ENCODE measurements at places on chromosomes 16 and 17.

DNA sequence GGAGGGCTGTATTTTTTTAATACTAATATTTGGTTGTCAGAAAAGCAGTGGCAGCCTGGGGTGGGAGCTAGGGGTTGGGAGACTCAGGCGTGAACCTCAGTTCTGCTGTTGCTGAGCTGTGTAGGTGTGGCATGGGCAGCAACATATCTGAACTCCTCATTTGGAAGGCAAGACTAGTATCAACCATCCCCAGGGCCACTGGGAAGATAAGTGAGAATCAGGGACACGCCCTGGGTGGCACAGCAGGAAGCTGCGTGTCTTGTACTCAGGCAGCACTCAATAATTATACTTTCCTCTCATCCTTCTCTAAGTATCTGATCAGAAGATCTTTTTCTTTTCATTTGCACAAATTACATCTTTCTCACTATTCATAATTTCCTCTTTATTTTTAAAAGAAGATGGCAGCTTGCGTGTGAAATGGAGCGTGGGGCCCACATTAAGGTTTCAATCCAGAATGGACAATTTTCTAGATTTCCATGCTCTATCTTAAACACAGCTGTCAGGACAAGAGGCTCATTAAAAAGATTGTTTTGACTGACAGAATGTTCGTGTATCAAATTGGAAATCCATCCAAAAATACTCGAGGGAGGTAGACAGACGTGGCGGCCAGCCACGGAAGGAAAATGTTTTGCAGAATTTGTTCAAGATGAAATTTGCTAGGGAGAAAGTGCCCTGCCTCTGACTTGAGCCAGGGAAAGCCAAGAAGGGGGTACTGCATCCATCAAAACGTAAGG lies 121.1 kb downstream of the CPPED1 start:
- no peak for DNase-seq

DNA sequence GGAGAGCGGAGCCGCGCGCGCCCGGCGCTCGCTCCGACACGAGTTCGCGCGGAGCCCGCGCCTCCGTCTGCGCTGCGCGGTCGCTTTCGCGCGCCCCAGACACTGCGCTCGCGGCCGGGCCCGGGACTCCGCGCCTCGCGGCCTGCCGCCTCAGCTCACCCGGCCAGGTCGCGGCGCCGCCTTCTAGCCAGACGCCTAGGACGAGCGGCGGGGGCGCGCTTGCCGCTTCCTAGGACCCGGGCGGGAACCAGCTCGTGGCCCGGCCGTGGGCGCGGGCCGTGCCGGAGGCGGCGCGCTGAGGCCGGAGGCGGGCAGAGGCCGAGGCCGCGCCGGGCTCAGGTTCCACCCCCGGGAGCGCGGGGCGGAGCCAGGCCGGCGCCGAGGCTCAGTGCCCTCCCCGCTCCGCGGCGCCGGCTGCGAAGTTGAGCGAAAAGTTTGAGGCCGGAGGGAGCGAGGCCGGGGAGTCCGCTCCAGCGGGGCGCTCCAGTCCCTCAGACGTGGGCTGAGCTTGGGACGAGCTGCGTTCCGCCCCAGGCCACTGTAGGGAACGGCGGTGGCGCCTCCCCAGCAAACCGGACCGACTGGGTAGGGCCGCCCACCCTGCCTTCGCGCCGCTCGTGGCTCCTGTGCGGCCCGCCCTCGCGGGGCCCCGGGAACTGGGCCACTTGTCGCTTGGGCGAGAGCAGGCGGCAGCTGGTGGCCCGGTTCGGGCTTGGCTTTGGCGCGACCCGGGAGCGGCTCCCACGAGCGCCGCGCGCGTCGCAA lies at the start of gene SPHK1:
Gene SPHK1 (plus strand): TSS at position 388 of the 765 bp plus-strand sequence. CDS start 1,036 bp downstream, outside the sequence.
- no peak for DNase-seq

DNA sequence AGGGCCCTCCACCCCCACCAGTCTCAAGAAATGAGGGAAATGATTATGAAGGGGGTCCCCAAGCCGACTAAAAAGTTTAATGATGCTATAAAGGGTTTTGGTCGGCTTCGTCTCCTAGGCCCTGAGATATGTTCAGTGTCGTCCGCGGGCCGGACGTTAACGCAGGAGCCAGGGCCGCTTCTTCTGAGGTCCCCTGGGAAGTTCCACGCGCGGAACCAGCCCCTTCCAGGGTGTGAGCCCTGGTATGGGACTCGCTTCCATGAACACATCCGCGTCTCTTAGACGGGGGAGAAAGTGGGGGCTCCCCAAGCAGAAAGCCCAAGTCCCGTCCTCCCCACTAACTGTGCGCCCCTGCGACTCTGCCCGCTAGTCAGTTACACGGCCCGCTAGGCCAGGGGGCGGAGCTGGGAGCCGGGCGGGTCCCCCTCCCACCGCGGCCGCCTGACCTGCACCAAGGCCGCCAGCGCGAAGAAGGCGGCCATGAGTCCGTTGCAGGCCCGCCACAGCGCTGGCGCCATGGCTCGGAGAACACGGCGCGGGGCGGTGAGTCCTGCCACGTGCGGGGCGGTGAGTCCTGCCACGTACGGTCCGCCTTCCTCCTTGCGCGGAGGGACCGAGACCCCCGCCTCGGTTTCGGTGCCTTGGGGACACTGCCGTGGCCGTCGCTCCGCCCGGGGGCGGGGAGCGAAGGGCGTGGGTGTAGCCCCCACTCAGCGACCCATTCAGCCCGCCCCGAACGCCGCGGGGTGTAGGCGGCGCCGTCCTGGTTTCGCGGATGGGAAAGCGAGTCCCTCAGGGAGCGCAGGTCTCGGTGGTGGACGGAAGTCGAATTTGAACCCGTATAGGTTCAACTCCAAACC lies at the start of gene TMEM220:
Gene TMEM220 (minus strand): TSS at position 690 of the 860 bp plus-strand sequence. CDS start 172 bp downstream, at position 518.
- peak; percentile 85 for DNase-seq

- no peak for DNase-seq
Observed at GRCh38 chr17:37259030-37259735, 116.6 kb upstream of the C17orf78 start.

DNA sequence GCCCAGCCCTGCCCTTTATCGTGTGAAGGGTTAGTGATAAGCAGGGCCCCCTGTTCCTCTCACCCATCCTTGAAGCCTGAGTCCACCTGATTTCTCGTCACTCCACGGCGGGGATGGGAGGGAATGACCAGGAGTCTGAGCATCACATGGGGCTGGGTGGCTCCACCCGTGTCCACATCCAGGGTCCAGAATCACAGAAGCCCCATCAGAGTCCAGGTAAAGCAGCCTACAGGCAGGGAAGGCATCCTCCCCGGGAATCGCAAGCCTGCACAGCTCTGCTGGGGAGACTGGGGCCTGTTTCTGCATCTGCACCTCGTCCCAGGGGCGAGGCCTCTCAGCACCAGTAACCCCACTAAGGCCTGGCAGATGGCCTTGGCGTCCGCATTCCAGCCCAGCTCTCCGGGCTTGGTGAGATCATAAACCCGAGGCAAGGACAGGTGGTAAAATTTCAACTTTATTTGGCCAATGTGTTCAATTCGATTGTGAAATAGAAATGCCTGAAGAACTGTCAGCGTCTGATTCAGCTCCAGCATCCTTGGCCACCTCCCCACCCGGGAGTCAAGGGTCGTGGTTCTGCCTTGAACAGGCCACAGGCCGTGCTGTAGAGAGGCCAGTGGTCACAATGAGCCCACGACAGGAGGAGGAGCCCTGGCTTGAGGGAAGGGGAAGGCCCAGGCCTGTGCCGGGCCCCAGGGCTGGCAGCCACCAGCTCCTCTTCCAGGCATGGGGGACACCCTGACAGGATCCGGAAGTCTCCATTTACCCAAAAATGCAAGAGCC lies 8.1 kb upstream of the PPP1R27 start:
- DNase-seq = no peak

DNA sequence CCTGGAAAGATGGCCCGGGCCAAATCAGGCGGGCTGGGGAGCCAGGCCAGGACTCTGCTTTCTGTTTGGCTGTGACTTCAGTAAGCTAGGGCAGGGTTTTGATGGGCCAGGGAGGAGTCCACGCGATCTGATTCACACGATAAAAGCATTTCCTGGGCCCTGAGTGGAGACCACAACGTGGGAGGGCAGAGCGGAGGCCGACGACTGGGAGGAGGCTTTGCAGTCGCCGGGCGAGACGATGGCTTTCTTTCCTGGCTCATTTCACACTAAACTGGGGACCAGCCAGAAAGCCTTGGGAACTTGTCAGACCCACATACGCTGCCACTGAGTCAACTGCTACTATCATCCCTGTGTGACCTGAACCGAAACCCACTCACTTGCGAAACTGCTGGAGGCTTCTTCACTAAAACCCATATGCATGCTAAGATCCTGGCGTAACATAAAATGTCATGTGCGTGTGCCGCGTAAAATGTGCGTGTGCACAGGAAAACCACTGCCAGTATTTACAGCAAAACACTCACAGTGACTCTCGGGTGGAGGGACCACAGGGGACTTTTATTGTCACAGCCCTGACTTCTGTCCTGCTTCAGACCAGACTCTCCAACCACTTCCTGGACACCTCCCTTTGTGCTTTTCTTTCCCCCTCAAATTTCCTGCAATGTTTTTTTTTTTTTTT lies 14.2 kb upstream of the RHBDF2 start:
- DNase-seq = peak; percentile 96

DNA sequence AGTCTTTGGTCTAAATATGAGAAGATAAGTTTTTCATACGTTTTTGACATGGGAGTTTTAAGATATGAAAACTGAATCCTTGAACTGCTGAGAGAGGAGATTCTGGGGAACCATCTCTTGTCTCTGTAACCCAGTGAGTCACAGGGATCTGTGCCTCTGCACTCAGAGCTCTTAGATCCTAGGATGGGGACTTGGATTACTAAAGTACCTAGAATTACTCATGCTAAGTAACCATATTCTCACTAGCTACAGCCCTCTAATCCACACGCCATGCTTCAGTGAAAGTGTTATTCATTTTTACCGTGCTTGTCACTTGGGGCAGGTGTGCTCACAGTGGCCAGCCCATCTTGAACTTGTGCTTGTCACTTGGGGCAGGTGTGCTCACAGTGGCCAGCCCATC lies 2.0 kb downstream of the MRM3 start:
- no peak for DNase-seq

DNA sequence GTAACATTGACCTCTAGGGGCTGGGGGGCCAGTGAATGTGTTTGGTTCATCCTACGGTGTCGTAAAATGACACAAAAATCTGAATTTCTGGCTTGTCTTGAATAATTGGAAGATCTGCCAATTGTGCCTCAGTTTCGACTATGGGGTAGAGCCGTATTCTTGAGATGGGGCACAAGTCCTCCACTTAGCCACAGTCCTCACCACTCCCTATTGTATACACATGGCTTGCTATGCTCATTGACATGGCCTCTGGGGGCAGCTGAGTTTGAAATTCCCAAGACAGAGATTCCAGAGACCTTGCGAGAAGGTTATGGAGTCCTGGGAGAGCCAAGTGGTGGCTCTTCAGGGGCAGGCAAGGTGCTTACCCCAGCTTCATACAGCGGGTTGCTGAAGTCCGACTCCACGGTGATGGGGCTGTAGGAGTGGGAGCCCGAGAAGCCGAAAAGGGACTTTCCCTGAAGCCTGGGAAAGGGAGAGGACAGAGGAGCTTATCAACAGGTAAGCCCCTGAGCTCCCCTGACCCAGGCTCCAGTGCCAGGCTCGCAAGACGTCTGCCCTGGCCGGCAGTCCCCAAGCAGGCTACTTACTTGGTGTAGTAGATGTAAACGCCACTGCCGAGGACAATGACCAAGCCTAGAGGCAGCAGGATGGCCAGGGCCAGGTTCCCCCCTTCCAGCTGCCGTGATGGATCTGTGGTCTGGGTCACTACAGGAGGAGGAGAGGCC lies 9.0 kb upstream of the CDIPT start:
- no peak for DNase-seq

DNA sequence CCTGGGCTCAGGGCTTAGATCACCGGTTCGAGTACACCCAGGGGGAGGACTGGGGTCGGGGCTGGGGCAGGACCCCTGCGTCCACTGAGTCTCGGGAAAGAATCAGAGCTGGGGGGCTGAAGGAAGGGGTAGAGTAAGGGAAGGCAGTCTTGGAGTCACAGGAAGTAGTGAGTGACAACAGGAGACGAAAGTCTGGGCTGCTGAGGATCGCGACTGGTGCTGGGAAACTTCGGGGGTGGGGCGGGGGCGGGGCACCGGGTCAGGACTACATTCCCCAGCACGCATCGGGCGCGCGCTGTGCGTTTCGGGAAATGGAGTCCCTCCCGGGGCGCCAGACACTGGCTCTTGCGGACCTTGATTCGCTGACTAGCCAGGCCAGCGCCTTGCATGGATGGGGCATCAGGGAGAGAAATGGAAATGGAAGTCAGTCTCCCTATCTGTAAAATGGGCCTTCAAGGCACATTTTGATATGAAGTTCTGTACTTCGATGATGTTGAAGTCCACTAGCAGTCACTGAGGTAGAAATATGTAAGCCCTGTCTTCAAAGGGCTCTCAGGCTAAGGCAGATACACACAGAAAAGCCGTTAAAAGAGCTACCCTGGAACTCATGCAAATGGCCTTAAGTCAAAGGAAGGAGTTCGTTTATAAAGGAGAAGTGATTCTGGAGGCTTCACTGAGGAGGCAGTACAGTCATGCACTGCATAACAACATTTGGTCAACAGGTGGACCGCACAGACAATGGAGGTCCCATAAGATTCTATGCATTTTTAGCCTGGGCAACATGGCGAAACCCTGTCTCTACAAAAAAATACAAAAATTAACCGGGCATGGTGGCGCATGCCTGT lies 697 bp downstream of the CTF1 start:
- peak; percentile 96 for DNase-seq
